ENCODE measurements at places on chromosomes 7 and 10.
A peak's percentile ranks its signal among the peaks of the same experiment; 100 is the strongest.

DNA sequence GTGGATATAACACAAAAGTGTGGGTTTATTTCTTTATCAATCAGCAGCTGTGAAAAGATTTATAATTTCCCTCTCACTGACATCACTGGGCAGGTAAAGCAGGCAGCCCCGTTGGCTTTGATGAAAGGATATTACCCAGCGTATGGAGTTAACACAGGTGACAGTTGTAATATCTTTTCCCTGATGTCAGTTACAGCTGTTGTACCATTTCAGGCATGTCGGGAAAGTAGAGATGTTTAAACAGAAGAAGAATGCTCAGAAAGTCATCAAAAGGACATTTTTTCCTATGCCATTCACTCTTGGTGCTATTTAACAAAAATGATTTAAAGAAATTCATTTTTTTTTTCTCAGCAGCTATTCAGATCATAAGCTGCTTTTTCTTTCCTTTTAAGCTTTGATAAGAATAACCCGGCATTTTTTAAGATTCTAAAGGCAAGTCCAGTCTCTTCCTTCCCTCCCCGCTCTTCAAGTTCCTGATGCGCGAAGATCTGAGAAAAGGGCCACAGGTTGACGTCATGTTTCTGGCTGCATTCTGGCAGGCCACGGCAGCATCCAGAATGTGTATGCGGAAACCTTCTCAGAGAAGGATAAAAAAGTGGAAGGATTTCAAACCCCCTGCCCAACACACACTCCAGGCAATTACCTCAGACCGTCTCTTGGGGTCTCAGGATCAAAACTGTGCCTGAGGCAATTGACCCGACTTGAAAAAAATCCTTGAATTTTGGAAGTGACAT, 32.5 kb upstream of the ADAM12 start:
- no peak for DNase-seq

DNA sequence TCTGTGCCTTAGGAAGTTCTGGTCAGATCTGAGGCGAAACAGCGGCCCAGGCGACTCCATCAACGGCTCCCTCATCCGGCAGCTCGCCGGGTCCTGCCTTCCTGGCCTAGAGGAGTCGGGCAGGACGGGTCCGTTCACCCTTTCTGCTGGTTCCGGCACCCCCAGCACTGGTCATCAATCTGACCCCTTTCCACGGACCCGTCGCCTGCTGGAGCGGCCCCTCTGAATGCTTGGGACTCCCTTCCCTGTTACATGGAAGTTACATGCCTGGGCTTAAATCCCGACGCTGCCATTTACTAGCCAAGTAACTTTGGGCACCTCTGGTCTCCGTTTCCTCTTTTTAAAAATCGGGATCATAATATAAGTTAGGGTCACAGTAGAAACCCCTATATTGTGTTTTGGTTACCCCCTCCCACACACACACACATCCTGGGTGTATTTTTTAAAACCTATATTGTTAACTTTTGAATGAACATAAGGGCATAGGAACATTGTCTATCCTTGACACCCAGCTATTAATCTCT, 607 bp upstream of the GGCT start:
- no peak for DNase-seq

DNA sequence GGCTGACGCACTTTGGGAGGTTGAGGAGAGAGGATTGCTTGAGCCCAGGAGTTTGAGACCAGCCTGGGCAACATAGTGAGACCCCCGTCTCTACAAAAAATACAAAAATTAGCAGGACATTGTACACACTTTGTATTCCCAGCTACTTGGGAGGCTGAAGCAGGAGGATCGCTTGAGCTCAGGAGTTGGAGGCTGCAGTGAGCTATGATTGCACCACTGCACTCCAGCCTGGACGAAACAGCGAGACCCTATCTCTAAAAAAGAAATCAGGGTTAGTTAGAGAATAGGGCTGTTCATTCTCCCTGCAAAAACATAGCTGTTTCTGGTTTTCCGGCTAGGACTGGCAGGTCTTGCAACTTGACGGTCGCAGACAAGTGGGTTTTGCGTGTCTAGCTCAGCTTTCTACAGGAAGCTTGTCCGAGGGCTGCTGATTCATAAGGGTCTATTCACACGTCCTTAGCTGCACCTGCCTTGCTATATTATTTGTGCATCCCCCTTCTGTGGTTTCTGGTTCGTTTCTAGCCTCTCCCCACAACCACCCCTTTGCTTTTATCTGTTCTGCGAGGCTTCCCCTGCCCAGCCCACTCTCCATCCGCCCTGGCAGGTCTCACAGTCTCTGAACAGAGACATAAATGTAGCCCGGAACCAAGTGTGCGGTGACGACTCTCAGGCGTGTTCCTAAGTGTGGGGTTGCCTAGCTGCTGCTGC, 10.7 kb downstream of the AMZ1 start:
- DNase-seq, result peak; percentile 92

GRCh38 chr10:71713135-71714030, 6.2 kb downstream of the C10orf105 start:
- no peak for DNase-seq

DNA sequence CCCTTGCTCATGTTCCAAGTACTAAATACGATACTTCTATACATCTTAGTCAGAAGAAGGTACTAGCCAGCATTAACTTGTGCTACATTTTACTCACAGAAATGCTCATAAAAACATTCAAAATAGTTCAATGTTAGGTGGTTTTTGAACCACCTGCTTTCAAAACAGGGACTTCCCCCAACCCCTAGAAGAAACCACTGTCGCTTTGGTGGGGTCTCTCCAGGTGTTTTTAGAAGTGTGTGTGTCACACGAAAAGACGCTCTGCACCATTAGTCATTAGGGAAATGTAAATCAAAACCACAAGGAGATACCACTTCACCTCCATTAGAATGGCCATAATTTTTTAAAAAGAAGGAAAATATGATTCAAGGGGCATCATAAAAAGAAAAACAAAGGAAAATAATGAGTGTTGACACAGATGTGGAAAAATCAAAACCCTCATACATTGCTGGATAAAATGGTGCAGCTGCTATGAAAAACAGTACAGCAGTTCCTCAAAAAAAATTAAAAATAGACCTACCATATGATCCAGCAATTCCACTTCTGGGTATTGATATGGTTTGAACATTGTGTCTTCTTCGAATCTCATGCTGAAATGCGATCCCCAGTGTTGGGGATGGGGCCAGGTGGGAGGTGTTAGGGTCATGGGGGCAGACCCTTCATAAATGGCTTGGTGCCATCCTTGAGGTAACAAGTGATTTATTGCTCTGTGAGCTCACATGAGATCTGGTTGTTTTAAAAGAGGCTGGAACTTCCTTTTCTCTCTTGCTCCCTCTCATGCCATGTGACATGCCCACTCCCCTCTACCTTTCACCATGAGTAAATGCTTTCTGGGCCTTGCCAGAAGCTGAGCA, 74.2 kb downstream of the MALSU1 start:
- DNase-seq, result peak; percentile 16

GRCh38 chr10:29471544-29471859, 163.3 kb downstream of the SVIL start:
- no peak for DNase-seq

DNA sequence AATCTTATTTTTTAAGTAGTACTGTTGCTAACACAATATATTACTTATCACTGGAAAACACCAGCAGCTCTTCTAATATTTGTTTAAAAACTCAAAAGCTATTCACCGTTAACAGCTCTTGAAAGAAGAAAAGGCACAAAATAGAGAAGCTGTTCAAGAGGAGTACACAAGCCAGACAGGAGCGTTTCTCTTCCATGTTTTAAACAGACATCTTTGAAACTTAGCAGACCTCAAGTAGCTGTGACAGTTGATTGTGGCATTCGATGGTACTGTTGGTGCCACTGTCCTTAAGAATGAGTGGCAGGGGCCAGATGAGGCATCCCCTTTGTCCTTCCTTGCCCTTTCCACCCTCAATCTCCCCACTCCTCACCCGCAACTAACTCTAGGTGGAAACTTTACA, 81.6 kb upstream of the PRR15 start:
- DNase-seq, result no peak

DNA sequence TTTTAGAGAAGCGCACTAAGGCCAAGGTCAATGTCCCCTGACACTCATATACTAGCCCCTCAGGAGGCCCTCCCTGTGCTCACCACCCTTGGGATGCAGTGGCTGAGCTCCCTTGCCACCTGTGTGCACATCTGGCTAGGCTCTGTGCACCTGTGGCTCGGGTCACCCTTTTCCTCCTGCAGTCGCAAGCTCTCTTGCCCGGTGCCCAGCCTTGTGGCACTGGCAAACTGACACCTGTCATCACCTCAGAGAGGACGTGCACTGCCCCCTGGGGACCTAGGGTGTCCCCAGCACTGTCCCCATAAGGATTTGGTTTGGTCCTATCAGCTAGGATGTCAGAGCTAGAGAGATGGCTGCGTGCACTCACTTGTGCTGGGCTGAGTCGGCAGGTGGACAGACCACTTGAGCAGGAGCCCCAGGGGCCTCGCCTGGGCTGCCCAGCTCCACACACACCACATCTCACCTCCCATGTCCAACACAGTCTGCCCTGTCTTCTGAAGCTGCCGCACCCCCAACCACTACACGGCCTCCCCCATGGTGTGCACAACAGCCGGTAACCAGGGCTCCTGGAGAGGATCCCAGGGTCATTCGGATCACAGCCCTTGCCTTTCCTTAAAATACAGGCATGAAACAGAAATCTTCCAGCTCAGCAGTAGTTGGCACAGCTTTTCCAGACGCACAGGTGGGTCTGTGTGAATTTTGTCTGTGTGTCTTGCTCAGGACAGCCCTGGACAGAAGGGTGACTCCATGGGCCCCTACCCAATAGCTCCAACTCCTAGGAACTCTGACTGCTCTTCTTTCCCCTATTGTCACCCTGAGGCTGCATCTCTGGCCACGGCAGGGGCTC, 111.0 kb downstream of the GRID1 start:
- DNase-seq, result no peak

DNA sequence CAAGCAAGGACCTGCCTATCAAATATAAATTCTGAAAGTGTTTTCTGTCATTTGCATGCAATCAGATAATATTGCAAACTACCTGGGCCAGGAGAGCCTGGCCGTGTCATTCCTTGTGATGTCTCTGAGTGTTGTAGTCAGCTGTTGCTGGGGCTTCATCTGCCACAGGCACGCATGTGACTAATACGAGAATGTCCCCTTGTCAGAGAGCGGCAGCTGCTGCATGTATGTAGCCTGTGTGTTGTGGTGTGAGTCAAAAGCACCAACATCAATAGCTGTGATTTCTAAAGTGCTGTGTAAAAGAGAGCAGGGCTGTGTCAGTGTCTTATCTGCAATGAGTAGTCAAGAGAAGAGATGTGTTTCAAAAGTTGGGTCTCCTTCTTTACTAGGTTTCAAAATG, 155.4 kb downstream of the POU6F2 start:
- DNase-seq, result no peak

GRCh38 chr10:43059336-43059720, 17.5 kb upstream of the RET start:
- DNase-seq, result no peak

- no peak for DNase-seq
Observed at GRCh38 chr7:102318482-102318971, 31.9 kb downstream of the SH2B2 start.

DNA sequence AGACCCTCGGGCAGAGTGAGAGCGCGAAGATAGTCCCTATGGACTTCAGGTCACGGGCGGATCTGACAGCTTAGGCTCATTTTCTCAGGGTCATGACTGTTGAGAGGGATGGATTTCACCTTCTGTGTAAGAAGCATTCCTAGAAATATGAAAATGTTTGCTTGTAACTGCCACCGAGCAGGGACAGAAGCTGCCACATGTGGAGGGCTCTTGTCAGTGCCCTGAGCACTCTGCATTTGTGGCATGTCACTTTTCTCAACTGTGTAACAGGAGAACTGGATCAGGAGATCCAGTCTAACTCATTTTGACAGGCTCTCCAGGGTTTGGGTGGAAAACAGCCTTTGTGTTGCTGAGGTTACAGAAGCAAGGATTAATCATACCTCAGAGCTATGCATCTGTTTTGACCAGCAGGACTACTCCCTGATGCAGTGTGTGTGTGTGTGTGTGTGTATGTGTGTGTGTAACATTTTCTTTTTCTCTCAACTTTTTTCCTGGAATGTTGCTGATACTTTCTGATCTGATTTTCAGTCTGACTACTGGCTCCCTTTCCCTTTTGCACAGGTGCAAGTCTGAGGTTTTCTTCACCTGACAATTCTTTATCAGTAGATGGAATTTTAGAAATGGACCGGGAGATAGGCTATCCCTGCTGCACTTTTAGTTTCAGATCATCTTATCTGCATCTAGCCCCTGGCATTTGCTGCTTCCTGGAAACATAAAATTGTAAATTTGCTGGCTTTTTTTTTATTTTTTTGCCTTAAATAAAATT, 183.3 kb downstream of the STK31 start:
- no peak for DNase-seq

DNA sequence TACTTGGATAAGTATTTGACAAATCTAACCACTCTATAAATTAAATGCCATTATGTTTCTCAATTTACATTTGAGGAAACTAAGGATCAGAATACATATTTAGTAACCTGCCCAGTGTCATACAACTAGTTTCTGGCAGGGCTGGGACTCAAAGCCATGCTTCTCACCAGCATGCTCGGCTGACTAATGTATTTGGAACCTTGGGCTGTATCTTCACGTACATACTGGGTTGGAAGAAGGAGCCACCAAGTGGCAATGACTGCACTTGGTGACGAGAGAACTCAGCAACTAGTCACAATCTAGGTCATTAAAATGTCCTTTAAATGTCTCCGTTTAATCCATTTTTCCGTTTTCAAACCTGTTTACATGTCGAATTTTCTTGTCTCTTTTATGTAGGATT, 42.9 kb downstream of the CHRM2 start:
- DNase-seq, result no peak

- no peak for DNase-seq
Observed at GRCh38 chr7:135709508-135709907, 18.5 kb downstream of the SLC13A4 start.

DNA sequence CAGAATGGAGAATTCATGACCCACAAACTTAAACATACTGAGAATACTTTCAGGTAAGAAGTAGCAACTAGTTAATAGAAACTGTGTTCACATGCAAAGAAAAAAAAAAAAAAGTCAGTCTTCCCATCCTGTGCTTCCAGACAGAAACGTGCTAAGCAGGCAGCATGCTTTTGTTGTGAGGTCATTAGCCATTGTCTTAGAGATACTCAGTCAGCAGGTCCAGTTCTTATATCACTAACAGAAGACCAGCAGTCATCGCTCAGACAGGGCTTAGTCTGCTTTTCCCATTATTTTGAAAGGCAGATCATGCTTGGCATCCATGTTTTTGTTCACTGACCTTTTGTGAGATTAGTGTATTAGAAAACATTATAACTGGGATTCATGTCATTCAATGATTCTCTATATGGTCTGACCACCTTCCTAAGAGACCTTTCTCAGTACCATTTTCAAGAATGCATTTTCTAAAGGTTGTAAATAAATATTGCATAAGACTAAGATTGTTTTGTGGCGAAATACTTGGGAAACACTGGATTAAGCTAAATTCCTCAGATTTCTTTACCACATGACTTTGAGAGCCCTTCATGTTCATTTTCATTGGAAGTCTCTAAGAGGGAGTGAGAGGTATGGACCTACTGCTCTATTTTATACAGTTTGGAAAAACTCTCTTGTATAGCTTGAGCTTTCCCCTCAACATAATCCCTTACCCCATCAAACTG, 45.0 kb upstream of the AGBL3 start:
- no peak for DNase-seq

GRCh38 chr10:13390604-13391522, 42.8 kb upstream of the SEPHS1 start:
- DNase-seq, result no peak

All from GM19239 (cell line).